Activated naive CD4-positive, alpha-beta T cell (primary cell): ENCODE measurements at places on chromosomes 5 and 9.
A peak's percentile ranks its signal among the peaks of the same experiment; 100 is the strongest.

DNA sequence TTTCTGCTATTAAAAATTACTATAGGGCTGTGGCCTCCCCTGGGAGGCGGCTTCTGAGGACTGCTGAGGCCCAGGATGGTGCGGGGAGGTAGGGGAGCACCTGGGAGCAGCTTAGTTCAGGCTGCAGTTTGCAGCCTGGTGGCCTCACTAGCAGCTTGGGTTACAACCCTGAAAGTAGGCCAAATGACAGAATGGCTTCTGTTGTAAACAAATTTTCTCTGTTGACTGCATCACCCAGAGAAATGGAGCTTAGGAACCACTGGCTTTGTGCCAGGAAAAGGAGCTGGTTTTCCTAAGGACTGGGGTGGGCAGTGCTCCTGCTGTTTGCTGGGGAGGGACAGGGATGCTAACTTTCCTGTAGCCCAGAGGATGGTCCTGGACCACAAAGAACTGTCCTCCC is 130.3 kb downstream of the ENTREP1 start:
- no peak for DNase-seq

DNA sequence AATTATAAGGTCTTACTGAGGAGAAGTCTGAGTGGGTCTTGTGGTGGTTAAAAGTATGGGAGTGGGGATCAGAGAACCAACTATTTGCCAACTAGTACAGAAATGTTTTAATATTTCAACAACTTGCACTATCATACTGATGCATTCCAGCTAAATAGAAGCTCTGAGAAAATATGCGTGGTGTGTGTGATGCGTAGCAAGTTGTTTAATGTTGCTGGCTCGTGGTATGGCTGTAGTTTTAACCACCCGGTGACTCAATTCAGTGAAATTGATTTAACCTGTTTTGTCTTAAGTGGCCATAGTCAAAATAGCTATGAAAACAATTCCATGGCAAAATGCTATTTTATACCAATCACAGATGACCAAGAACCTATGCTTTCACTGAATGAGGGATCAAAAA is 176.5 kb upstream of the SLC24A2 start:
- DNase-seq: no peak

DNA sequence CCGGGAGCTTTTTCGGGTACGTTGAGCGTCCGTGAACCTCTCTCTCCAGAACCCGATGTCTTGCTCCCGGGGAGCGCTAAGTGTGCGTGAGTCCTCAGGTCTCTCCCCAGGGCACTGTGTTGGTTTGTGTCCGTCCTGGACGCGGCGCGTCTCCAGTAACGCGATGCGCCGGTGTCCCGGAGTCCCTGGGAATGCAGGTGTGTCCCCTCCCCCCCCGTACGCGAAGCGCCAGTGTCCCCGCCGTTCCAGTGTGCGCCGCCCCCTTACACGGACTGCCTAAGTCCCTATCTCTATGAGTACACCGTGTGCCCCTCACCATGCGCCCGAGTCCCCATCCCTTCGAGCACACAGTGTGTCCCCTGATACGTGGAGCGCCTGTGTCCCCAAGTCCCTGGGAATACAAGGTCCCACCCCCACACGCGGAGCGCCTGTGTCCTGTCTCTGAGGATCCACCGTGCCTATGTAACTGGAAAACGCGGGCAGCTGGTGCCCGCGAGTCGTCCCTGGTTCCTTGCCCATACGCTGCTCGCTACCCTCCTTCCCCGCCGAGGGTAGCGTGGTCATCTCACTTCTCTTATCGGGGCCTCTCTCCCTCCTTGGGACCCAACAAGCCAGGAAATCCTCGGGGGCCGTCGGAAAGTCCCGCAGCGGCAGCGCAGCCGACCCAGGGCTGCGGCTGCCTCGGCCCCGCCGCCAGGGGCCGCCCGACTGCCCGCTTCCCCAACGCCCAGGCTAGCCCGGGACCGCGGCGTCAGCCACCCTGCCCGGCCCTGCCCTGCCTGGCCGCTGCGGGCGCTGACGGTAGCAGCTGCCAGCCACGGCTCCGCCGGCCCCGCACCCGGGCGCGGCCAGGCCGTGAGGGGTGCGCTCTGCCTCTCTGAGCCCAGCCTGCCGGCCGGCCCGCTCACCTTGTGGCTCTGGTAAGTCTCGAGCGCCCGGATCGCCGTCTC is 709 bp downstream of the ELL2 start:
- DNase-seq: peak; percentile 39

DNA sequence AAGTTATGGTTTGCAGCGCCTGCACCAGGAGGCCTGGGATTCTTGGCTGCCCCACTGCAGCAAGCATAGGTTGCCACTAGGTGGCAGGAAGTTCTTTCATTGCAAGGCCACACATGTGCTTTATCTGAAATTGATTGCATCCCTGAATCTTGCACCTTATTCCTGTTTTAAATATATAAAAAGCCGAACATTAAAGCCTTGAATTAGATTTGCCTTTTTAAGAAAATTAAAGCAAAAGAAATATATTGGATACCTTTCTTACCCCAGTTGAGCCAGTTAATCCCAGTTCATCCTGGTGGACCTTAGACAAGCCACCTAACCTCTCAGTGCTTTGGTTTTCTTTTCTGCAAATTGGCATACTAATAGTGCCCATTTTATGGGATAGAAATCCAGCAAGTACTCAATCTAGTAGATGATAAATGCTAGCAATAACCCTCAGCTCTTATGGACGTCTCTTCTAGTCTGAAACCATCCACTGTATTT is 6.3 kb upstream of the TRMT10B start:
- peak; percentile 15 for DNase-seq

DNA sequence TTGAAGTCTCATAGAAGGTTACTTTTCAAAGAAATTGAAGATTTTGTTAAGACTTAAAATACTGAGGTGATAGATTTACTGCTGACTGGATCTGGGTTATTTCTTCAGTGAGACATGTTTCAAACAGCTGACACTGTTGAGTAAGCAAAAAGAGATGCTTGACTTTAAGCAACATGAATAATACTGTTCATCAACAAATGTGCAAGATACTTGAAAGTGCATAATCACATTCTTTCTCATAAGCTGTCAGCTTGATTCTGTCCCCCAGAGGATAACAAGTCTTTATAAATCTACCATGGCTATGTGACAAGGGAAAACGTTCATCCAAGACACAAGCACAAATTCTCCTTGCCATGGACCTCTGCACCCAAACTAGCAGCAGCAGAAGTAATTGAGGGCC is 260.1 kb upstream of the CDH18 start:
- DNase-seq: no peak

DNA sequence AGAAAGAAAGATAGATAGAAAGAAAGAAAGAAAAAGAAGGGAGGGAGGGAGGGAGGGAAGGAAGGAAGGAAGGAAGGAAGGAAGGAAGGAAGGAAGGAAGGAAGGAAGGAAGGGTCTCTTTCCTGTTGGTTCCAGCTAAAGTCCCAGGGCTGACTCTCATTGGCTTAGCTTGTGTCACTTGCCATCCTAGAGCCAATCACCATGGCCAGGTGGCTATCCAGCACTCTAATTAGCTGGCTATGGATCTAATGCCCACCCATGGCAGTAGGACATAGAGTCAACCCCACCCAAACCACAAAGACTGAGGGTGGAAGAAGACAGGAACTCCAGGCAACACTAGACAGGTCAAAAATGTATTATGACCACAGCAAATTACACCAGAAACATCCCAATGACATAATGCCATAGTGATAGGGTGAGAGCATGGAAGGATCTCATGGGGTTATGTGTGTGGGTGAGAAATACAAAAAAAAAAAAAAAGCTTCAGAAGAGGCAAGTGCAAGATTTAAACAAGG is 10.8 kb upstream of the CPLX2 start:
- no peak for DNase-seq

GRCh38 chr9:33868440-33868973 is 51.5 kb downstream of the UBE2R2 start:
- no peak for DNase-seq

DNA sequence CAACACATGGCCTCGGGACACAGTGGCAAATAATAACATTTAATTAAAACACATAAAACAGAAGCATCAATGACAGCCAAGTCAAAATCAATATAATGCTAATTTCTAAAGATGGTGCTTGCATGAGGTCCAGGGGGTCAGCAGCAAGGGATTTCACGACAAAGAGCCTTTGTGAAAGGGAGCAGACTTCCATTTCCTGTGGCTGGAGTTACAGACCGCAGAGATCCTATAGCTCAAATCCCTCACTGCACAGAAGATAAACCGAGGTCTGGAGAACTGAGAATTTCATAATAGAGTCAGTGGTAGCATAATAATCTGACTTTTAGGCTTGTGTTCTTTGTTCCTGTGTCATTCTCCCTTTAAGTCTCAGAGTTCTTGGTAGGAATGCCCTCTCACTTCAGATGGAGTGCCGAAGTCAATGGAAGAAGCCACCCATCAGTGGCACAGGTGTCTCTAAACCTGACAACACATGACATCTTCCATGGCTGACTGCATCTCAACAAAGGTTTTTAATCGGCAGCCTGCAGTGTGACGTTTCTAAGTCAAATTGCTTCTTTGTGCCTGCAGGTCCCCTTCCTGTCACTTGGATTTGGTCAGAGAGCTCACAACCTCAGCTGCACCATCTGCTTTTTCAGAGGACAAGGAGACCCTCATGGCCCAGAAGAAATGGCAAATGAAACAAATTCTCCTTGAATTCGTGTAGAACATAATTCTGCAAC is 67.4 kb downstream of the CARTPT start:
- no peak for DNase-seq

DNA sequence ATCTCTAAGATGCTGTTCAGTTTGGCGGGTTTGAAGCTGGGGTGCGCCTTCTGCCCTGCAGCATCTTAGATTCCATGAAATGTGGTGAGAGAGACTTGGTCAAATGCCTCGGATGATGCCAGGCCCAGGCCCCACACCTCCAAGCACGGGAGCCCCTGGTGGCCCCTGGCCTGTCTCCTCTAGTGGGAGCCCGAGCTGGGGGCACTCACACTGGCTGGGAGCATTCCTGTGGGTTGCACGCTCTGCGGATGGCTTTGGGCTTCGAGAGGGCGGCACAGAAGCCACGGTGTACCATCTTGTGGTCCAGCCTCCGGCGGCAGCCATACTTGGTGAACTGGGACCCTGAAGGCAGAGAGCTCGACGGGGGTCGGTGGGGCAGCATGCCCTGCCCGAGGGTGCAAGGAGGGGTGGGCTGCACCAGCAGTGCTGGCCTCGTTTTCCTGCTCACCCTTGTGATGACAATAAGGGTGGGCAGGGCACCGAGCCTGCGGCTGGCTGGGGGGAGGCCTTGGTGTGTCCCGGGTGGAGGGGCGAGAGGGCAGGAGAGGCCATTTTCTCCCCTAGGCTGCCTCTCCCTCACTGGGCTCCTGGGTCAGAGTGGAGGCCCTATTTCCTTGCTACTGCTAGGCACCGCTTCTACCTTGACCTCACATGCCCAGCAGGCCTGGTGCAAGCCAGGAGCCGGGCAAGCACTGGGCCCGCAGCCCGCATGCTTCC is 65.8 kb downstream of the ZNF354C start:
- no peak for DNase-seq

- no peak for DNase-seq
These were observed 90.7 kb downstream of the CYFIP2 start for GRCh38 chr5:157356576-157356975.

DNA sequence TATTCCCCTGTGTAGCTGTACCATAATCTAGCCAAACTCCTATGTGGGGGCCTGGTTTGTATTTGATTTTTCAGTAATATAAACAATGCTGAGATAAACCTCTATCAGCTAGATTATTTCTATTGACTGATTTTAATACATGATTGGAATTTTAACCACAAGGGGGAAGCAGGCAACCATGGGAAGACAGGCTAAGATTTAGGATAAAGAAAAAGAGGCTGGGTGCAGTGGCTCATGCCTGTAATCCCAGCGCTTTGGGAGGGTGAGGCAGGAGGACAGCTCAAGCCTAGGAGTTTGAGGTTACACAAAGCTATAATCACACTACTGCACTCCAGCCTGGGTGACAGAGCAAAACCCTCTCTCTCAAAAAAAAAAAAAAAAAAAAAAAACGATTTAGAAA is 18.1 kb upstream of the GPX3 start:
- DNase-seq: no peak

GRCh38 chr9:131197160-131197911 is 72.0 kb downstream of the NUP214 start:
- DNase-seq: no peak

DNA sequence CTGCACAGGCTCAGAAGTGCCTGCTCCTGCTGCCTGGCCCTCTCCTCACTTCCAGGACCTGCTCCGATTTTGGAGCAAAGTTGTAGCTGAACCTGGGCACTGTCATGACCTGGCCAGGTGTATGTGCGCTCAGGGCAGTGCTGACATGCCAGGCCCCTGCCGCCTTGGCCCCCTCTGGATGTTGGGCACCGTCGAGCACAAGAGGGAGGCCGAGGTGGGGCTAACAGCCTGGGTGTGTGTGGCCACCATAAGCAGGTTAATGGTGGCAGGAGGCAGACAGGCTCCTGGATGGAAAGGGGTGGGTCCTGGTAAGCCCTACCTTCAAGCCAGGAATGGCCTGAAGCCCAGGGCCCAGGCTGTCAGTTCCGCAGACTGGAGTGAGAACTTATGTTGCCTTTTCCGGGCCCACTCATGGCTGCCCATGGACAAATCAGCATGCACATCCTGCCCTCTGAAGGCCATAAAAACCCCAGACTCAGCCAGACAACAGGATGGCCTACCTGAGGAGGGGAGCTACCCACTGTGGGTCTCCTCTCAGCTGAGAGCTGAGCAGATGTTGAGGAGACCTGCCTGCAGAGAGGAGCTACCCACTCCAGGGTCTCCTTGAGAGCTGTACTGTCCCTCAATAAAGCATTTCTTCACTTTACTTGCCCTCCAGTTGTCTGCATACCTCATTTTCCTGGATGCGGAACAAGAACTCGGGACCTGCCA is 66.2 kb downstream of the NACC2 start:
- DNase-seq: no peak

- DNase-seq: no peak
These were observed 395.1 kb downstream of the CETN3 start for GRCh38 chr5:90014420-90014819.

- DNase-seq: no peak
These were observed 185.0 kb downstream of the CNTLN start for GRCh38 chr9:17319864-17320263.

DNA sequence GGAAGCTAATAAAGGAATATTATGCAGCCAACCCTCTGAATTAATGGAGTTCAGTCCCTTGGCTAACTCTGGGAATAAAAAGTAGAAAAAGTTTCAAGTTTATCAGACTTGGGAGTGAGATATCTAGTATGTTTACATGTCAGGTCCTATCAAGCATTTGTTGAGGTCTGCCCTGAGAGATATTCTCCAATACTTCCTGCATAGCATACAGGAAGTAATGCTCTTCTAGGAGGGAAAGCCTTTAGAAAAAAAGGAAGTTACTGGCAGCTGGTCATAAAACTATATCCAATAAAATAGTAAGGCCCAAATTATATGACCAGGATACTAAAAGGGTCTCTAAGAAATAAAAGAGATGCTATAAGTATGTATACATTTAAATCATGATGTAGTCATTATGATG is 594.1 kb upstream of the FTMT start:
- DNase-seq: no peak

DNA sequence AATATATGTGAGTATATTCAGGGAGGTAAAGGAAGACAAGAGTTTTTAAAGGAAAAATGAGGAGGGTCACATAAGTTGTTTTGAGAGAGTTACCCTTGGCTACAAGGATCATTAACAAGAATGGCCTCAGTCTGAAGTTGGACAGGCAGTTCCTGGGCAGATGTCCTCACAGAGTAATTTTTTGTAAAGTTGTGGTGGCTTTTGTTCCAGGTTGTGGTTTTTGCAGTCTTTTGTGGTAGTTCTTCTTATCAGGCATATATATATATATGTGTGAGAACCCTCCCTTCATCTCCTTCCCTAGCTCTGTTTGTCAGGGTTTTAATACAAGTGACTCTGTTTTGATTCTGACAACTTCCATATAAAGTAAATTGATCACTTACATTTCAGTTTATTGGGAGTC is 60.0 kb downstream of the CSNK1G3 start:
- no peak for DNase-seq
